B cell (primary cell): ENCODE measurements at places on chromosomes 1 and 21.

GRCh38 chr1:51000651-51001050 lies 30.6 kb downstream of the CDKN2C start:
- DNase-seq, result no peak

GRCh38 chr1:191582169-191582568 lies 576.1 kb upstream of the RGS18 start:
- no peak for DNase-seq

GRCh38 chr1:216186816-216187215 lies 236.4 kb downstream of the USH2A start:
- DNase-seq, result no peak

DNA sequence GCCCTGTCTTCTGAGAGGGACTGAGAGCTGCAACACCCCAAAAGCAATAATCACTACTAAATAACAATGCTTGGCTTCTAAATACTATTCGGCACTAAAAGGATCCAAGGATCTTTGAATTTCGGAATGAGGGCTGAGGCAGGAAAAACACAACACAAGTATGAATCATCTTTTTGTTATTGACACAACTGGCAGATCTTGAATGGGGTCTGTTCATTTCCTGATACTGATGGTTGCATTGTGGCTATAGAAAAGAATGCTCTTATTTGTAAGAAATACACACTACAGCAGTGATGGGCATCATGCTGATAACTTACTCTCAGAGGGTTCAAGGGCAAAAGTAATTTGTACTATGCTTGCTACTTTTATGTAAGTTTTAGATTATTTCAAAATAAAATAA lies 149.2 kb upstream of the PLD5 start:
- no peak for DNase-seq

DNA sequence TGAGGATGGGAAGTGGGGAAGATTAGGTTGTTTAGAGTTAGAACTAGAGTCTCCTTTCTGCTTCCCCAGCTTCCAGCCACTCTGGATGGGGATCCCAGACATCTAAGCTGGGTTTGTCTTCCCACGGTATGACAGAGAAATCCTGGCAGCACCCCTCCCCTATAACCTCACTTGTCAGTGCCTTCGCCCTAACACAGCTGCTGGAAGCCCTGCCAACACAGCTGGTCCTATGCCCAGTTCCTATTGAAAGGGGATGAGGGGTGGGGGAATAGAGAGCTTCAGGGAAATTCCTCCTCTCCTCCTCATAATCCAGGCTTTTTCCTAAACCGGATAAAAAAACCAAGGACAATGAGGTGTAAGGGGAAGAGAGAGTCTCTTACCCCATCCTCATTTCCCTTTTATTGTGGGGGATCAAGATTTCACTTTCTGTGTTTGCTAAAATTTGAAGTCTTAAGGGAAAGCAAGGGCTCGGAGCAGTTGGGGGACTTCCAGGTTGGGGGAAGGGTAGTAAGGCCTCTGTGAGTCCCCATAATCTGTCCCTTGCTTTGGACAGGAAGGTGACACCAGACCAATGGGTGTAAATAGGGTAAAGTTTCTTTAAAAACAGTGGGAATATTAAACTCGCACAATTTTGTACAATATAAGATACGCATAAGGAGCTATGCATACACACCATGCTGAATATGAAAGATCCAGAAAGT lies 590 bp downstream of the TMOD4 start:
- no peak for DNase-seq

GRCh38 chr1:205709059-205709398 lies 28.7 kb upstream of the SLC45A3 start:
- no peak for DNase-seq

GRCh38 chr21:35229290-35229689 lies 180.2 kb upstream of the RUNX1 start:
- DNase-seq, result no peak

DNA sequence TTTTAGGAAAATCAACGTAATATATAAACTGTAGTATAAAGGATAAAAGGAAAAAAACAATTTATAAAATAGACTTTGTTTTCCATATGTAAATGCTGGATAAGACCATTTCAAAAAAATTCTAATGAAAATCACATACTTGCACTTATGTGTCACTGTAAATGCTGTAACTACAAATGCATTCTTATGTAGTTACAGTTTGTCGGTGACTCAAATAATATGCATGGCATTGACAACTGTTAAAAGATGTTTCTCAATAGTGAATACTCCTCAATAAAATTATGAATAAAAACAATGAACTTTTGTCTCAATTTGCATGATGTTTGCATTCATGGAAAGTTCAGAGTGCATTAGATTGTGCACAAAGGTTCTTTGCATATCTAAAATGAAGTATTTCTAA lies 614.0 kb upstream of the CHRM3 start:
- no peak for DNase-seq

DNA sequence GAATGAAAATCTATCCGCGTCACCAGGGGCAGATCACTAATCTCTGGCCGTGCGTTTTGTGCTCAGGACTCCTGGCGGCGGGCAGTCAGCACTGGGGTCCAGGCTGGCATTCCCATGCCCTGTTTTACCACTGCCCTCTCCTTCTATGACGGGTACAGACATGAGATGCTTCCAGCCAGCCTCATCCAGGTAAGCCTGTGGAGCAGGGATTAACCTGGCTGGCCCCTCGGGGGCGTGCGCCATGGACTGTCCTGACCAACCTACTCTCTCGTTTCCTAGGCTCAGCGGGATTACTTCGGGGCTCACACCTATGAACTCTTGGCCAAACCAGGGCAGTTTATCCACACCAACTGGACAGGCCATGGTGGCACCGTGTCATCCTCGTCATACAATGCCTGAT lies 10.9 kb upstream of the CENPS start:
- DNase-seq, result no peak

- no peak for DNase-seq
These were observed 21.6 kb downstream of the HUNK start for GRCh38 chr21:31894457-31894856.

DNA sequence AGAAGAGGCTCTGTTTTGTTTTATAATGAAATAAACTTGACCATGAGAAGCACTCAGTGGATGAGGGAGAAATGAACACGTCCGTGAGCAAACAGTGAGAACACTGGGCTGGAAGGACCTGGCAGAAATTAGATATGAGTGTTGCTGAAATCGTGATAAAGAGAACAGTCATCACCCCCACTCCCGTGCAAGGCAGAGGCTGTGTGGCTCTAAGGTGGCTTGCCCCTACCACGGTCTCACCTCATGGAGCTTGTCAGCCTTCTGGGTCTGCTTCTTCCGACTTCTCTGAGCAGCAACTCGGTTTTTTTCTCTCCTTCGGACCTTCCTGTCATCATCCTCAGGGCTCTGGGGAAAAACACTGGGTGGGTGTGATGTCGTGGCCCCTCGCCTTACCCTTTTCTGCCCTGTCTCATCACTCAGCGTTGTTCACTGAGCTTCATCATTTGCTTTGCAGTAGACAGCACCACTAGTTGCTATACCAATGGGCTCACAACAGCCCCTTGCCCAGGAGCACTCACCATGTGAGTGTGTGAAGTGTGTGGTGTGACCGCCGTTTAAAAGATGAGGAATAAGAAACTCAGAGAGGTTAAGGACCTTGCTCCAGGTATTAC lies 2.8 kb downstream of the BATF3 start:
- DNase-seq, result no peak

DNA sequence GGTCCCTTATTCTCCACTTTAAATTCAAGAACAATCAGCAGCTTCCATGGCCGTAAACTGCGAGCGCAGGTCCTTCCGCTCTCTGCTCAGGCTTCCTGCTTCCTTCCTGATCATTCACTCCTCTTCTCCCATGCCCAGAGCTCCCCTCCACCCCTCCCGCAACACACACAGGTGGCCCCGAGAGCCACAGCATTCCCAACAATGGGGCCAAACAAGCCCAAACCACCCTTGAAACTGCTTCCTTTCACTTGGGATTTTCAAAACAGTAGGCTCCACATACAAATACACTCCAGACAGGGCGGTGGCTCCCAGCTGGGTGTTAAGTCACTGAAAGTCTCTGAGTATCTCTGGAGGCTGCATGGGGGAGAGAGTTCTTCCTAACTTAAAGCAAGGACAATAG lies 11.4 kb downstream of the FAM89A start:
- DNase-seq, result no peak

GRCh38 chr1:57307392-57308170 lies 116.3 kb downstream of the DAB1 start:
- peak; percentile 22 for DNase-seq

DNA sequence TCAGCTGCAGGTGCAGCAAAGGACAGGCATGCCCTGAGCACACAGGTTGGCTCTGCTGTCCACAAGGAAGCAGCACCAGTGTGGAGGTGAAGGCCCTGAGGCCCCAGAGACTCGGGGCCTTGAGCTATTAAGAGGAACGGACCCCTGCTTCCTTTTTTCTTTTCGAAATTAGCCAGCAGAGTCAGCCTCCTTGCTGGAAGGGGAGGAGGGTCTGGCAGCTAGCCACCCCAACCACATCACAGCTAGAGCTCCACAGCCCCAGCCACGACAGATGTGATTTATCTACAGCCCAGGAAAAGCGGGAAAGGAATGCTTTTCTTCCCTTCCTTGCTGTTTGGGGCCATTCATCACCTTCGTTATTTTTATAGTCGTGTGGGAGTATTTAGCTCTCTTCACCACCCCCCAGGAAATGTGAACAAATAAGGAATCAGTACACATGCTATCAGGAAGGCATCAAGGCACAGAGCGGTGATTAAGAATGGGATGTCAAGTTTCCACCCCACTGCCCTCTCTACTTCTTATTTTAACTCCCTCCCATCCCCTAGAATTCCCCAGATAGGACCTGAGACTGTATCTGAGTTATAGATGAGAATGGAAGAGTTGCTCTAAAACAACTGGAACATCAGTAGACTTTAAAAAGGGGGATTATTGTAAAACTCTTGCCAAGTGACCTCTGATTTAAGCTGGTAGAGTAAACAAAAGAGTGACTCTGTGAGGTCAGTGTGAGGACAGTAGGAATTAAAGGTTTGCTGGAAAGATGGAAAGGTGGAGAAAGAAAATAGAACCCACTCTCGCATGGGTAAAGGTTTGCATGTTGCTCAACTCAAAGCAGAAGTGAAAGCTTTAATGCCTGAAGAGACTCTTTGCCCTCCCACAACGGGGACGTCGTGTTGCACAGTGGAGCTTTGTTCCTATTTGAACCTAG lies 224.7 kb upstream of the GJB5 start:
- DNase-seq, result no peak

GRCh38 chr1:186175588-186175987 lies 199.5 kb downstream of the TPR start:
- DNase-seq, result no peak

DNA sequence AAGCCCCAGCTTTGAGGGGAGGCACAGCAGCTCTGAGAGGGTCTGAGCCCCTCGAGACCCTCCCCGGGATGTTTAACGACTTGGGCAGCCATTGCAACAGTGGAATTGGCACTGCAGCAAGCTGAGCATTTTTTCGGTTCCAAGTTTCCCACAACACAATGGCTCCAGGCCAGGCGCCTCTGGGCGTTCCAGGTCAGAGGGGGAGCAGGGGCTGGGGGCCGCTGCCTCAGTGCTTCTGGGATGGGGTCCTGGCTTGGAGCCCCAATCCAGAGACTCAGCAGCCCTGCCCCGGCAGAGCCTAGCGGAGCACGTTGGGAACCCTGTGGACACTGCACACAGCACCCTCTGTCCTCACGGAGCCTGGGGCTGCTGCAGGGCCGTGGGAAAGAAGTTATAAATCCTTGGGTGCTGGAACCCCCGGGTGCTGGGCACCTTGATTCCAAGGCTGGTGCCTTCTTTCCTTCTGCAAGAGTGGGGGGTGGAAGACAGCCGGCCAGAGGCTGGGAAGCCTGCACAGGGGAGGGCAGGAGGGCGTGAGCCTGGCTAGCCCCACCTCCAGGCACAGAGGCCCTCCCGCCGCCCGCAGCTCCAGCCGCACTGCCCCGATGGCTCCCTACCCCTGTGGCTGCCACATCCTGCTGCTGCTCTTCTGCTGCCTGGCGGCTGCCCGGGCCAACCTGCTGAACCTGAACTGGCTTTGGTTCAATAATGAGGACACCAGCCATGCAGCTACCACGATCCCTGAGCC lies 50.1 kb downstream of the COL18A1 start:
- DNase-seq, result no peak

- DNase-seq, result no peak
These were observed 38.3 kb upstream of the BCL10 start for GRCh38 chr1:85314726-85315125.

- DNase-seq, result peak; percentile 89
These were observed at the start of gene CERS2 for GRCh38 chr1:150974580-150975478. Gene CERS2, minus strand, starts transcription at chr1:150974835. Its CDS starts 5,745 bp downstream, at chr1:150969090.

- no peak for DNase-seq
These were observed 226.1 kb downstream of the ASTN1 start for GRCh38 chr1:176938375-176938774.
